ENCODE measurements at places on chromosomes 11 and 22. TPM values are rescaled to one million over a fixed set of nuclear protein-coding genes. Genes with fewer than 3 reads are reported as not detected.

DNA sequence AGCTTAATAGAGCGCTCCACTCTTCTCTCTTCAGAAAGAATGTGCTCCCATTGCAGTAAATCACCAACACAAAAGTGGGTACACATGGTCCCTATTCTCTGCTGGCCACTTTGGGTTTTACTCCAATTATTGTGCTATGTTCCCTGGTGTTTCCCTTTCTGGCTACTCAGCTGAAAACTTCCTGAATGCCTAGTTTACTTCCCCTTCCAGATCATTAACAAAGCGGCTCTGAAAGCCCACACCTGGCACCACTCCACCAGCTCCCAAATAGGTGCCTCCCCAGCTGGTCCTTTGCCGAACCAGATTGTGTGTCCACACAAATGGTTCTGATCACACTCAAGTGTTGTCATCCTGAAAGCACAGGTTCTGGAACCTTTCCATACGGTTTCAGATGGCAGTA is 443.7 kb downstream of the NTM start:
- no peak for ATAC-seq

DNA sequence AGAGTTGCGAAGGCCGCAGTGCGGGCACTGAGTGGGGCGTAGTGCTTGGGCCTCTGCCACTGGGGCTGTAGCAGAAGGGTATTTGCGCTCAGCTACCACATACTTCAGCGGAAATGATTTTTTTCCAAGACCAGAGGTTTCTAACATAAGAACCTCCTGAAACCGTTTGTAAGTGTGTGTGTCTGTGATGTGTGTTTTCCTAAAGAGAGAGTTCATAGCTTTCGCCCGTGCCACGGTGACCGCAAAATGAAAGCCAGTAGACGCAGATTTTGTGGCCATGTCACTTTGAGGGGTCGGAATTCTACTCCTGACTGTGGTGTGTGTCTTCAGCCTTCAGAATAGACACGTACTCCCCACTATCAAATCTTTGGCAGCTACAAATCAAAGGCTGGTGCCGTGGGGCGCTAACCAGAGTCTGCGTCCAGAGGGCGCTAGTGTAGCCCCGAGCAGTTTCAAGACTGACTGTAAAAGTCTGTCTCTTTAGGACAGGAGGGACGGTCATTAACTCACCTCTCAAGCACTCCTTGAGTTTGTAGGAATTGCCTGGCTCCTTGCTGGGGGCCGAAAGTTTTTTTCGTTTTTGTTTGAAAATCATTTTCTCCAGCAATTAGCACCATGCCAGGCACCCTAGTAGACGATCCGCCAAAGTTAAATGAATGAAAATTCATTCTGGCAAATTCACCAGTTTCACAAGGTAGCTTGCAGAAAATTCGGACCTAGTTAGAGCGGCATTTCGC is 2.5 kb upstream of the CALCA start:
- peak; percentile 66 for ATAC-seq

DNA sequence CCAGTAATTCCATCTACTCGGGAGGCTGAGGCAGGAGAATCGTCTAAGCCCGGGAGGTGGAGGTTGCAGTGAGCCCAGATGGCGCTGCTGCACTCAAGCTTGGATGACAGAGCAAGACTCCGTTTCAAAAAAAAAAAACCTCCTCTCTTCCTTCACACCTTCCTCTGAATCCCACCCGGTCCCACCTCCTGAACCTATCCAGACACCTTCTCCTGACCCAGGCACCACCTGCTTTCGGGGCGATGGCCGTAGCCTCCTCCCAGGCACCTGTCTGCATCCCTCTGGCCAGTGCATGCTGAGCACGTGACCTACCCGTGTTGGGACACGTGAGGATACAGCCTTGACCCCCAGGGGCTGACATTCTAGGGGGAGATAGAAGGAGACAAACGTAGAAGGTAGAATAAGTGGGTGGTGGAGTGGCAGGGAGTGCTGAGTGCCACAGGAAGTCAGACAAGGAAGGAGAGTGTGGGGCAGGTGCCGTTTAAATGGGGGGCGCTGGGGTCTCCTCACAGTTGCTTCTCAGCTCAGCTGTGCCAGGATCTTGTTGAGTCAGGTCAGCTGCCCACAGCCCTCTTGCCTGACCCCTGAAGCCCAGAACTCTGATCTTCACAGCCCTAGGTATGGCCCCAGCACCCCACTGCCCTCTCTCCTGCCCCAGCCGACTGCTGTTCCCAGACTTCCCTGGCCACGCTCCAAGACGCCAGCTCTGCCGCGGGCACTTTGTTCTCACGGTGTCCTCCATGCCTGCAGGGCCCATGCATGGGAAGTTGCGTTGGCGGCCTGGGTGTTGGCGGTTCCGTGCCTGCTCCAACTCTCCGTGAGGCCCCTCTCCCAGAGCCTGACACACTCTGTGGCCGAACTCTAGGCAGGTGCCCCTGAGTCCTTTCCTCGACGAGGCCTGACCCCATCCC is 1.2 kb upstream of the MIOX start:
- ATAC-seq, result peak; percentile 28

DNA sequence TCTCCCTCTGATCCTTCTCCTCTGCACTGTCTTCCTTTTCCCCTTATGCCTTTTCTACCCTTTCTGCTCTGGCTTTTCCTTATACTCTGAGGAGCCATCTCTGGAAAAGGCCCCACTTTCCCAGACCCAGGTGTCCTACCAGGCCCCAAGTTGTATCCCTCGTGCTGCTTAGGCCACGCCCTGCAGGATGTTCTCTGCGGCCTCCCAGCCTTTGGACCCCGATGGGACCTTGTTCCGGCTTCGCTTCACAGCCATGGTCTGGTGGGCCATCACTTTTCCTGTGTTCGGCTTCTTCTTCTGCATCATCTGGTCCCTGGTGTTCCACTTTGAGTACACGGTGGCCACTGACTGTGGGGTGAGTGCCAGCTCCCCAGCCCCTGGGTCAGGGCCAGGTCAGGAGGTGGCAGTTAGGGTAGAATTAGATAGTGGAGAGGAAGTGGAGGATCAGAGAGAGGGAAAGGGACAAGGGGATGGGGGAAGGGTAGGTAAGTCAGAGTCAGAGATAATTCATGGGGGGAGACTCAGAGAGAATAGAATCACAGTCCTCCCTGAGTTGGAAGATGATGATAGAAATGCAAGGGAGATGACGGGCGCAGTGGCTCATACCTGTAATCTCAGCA is 8.9 kb downstream of the PGAP2 start:
- ATAC-seq, result no peak

KCTD14 gene
- total RNA-seq, result 1.1 TPM

OR6T1 gene
- not detected for total RNA-seq

MS4A3 gene
- total RNA-seq, result not detected
